ENCODE measurements at places on chromosomes 3 and 15.

DNA sequence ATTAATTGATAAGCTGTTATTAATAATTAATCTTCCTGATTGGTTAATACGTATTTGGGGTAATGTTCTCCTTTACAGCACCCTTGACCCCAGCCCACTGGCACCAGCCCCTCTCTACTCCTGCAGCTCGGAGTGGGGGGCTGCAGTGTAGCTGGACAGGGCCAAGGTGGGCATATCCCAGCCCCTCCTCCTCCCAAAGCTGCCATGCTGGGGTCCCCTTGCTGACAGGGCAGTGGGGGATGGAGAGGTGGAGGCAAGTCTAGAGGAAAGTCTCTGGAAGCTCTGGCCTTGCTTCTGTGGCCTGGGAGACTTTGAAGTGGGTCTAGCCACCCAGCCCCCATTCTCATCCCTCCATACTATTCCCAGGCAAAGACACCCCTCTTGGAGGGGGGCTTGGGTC, 35.8 kb downstream of the HCN4 start:
- no peak for DNase-seq

GRCh38 chr3:13403847-13404246, 16.3 kb downstream of the NUP210 start:
- DNase-seq, result no peak

DNA sequence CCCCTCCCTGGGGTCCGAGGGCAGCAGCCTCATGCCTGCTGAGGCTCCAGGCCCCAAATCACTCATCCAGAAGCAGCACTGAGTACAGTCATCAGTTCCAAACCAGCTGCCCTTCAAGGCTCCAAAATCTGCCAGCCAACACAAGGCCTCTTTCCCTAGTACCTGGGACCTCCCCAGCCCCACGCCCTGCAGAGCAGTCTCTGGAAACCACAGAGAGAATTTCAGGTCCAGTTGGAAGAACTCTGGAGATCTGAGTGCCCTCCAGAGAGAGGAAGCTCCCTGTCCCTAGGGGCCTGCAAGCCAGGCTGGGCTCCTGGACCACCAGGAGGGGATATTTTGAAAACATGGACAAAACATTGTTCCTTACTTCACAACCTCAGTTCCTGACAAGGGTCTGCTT, 26.2 kb downstream of the TKT start:
- DNase-seq, result no peak

GRCh38 chr15:71761649-71762048, 48.7 kb upstream of the NR2E3 start:
- DNase-seq, result peak; percentile 54

- no peak for DNase-seq
Measured at GRCh38 chr3:141808586-141808985, 45.4 kb downstream of the GRK7 start.

DNA sequence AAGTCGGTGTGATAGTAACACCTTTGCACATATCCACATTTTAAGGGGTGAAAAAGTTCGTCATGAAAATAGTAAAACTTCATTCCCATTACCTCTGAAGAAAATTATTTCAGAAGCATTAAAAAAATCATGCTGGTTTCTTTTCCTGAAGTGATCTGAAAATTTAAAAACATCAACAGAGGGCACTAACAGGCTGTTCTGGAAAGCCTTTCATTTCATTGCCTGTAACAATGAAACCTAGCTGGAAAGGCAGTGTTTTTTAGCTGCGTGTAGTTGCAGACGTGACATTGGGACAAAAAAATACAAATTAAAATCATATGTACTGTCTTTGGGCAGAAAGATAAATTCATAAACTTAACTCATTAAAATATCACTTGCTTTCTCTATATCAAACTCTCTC, 993.8 kb downstream of the GBE1 start:
- no peak for DNase-seq

- no peak for DNase-seq
Measured at GRCh38 chr3:43212914-43213611, 73.3 kb upstream of the SNRK start.

- DNase-seq, result peak; percentile 41
Measured at GRCh38 chr15:81098861-81099651, 35.0 kb upstream of the CFAP161 start.
